ENCODE measurements at places on chromosomes 13 and 19.

DNA sequence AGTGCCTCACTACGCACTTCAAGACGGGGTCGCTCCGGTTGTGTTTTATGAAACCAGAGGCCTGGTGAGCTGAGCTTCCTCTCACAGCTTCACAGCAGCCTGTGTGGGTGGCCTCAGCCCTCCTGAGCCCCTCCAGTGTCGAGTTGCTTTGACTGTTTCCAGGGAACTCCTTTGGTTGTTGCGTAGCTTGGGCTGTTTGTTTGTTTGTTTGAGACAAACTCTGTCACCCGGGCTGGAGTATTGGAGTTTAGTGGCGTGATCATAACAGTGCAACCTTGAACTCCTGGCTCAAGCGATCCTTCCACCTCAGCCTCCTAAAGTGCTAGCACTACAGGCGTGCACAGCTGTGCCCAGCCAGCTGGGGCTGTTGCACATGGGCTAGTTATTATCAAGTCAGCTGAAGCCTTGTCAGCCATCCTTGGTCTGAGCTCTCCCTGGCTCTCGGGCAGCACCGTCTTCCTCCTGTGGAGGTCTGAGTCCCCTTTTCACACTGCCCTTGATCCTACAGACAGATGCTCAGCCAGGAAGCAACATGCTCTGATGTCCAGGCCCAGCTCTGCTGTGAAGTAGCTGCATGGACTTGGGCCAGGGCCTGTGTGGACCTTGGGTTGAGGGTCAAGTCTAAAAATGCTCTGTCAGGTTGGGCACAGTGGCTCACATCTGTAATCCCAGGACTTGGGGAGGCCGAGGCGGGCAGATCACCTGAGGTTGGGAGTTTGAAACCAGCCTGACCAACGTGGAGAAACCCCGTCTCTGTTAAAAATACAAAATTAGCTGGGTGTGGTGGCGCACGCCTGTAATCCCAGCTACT lies 10.2 kb downstream of the DOT1L start:
- DNase-seq = no peak

DNA sequence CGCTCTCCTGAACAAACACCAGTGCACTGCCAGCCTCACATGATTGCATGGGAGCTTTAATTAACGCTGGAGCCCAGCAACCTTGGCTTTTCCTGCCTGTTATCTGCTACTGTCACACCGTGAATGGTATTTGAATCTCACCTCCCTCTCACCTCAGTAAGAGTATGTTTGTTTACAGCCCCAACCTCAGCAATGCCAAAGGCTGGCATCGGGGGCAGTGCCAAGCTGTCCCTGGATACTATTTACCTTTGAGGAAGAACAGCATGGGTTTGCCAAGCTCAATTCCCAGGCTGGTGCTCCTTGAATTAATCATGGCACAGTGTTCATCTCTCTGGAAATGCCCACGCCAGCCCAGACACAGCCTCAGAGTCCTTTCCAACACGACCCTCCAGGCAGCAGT lies 57.2 kb upstream of the SERPINE3 start:
- DNase-seq = no peak

DNA sequence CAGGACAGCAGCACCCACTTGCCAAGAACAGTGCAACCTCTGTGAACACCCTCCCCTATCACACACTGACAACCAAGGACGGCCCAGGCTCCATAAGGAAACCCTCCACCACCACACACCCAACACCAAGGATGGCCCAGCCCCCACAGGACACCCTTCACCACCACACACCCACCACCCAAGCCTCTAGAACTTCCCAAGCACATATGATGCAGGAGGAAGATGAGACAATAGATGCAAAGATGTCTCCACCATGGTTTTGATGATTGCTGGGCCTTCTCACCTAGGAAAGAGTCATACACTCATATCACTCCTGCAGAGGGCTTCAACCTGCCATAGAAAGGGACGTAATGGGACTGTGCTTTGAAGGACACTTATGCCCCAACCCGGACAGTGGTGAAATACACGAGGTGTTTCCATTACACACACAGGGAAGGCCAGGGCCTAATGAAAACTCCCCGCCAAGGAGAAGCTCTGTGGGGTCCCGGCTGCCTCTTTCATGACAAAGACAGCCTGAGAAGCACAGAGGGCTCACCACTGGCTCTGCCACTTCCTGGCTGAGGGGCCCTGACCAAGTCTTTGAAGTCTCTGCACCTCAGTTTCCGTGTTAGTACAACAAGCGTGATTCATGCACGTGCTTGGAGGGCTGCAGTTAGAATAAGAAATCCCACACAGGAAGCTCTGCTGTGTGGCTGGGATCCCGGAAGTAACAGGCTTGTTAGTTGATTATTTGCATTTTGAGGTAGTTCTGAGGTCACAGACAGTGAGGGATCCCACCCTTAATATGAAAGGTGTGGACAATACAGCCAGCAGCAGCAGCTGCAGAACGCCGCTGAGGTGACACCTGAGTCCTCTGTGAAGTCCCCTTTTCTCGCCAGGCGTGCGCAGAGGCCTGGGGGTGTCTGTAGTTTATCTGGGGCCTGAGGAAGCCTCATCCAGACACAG lies 61.9 kb upstream of the ATP12A start:
- DNase-seq = no peak

- no peak for DNase-seq
These were observed 39.8 kb upstream of the IGFL4 start for GRCh38 chr19:46080561-46080960.

- no peak for DNase-seq
These were observed 30.5 kb downstream of the VAV1 start for GRCh38 chr19:6803036-6803404.

Measured in vagina (tissue), 2 donors.